Mesothelial cell of epicardium (in vitro differentiated cells): ENCODE measurements at places on chromosomes 11 and 22. TPM values are rescaled to one million over a fixed set of nuclear protein-coding genes. Genes with fewer than 3 reads are reported as not detected.

Gene APIP
- 22.9 to 23.9 TPM (median 22.9 TPM) in 3 replicates for total RNA-seq

GRCh38 chr11:93704237-93704636, 37.1 kb downstream of the TAF1D start:
- no peaks in the 10 kb centered on the region for H3K4me1 ChIP-seq
- H3K36me3 ChIP-seq: peaks cover 57% of the 10 kb centered on the region
- no peak overlapping the region for H3K4me3 ChIP-seq
- no peaks in the 10 kb centered on the region for H3K27me3 ChIP-seq
- no peak for DNase-seq

GRCh38 chr11:72988821-72989220, 153.3 kb downstream of the FCHSD2 start:
- H3K4me1 ChIP-seq: no peaks in the 10 kb centered on the region
- no peak for DNase-seq
- H3K27me3 ChIP-seq: no peaks in the 10 kb centered on the region
- H3K4me3 ChIP-seq: no peak overlapping the region

Gene HTR3A
- not detected in 3 replicates for total RNA-seq

DNA sequence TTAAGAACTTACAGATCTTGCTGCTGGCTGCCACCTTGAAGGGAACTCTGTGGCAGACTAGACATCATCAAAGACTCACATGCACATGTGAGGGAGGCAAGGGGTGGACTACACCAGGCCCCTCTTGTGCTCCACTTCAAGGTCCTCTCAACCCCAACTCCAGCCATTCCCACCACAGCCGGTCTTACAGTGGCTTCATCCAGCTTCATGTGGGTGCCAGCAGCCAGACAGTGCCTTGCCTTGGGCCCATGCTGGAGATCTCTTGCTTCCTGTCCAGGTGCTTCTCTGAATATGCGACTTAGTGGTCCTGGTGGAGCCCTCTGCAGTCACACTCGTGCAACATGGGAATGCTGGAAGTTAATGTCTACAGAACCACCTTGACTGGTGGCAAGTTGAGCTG, 44.6 kb upstream of the WNT7B start:
- DNase-seq: no peak
- H3K27ac ChIP-seq: no peak overlapping the region
- peaks cover 21% of the 10 kb centered on the region for H3K27me3 ChIP-seq
- peaks cover 2% of the 10 kb centered on the region for H3K36me3 ChIP-seq

Gene NAALAD2
- 33.6 to 39.7 TPM (median 39.5 TPM) in 3 replicates for total RNA-seq

Gene MYOD1
- not detected in 3 replicates for total RNA-seq

GRCh38 chr11:66906061-66906733, 49.3 kb downstream of the LRFN4 start:
- no peaks in the 10 kb centered on the region for H3K36me3 ChIP-seq
- H3K4me1 ChIP-seq: no peaks in the 10 kb centered on the region
- no peak for DNase-seq

Gene F2
- total RNA-seq: 0.18 TPM in 1 of 3 replicates, not detected in the others

Gene GRM5
- 0.35 to 0.42 TPM (median 0.41 TPM) in 3 replicates for total RNA-seq
